Lower leg skin (tissue), 4 donors: ENCODE measurements at places on chromosomes 12 and 14.
A peak's percentile ranks its signal among the peaks of the same experiment; 100 is the strongest.

GRCh38 chr12:99920353-99920960 lies 64.3 kb downstream of the ANKS1B start:
- no peak for DNase-seq

DNA sequence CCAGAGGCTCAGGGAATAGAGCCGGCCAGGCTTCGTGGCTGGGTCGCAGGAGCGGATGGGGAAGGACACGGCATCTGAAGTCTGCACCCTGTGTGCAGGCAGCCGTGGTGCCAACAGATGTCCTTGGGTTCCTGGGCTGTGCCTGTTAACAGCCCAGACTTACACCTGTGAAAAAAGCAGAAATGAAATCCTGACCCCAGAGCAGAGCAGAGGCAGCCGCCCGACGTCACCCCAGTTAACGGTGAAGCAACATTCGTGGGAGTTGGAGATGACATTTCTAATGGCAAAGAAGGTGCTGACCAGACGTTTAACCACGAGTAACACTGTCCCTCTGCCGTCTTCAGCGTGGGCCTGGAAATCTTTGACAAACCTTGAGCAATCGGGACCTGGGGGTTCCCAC lies 200.3 kb upstream of the DIO3 start:
- DNase-seq, result no peak

GRCh38 chr12:108369736-108370396 lies 30.8 kb upstream of the CMKLR1 start:
- DNase-seq, result no peak

GRCh38 chr14:93744176-93744575 lies 44.1 kb downstream of the PRIMA1 start:
- no peak for DNase-seq

- DNase-seq, result peak; percentile 81
These were observed 830 bp upstream of the MIS18BP1 start for GRCh38 chr14:45253754-45254310.

DNA sequence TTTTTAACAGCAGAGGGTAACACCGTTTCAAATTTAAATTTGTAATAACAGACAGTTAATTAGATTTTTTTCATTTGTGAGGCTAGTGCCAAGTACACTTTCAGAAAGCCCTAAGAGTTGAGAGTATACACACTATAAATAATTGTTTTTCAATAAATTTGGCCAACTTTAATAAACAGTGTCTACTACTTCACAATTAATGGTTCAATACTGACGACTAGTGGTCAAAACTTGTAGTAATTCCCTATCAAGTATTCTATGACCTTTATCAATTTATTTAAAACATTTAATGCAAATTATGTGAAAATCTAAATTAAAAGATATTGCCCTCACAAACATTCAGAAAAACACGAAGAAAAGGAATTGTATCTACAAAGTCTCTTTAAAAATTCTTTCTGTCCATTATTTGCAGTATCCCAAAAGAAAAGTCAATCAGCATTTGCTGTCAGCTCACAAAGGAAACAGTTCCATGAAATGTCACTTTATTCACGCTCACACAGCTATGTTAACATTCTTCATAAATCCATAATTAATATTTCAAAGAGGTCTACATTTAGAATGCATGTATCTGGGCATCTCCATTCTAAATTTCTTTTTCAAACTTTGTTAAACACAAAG lies 91.2 kb downstream of the CEP128 start:
- DNase-seq, result no peak

DNA sequence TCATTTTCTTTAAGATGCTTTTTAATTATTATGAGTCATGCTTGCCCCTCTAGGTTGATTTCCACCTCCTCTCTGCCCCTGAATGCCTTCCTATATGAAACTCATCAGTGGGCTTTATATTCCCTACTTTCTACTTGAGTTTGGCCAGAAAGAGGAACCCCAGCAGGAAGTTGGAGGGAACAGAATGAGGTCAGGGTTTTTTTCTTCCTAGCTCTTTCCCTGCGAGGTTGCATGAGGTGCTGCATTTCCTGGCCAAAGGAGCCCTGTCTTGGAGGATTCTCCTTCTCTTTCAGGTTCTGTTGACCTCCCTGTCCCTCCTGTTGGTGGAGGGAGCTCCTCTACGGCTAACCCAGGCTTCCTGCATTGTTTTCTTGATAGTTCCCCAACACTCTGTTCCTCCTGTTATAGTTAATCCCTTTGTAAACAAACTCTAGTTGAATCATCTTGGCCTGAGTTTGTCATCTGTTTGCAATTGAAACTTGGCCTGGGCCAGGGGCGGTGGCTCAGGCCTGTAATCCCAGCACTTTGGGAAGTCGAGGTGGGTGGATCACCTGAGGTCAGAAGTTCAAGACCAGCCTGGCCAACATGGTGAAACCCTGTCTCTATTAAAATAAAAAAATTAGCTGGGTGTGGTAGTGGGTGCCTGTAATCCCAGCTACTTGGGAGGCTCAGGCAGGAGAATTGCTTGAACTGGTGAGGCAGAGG lies 15.3 kb upstream of the SPIC start:
- no peak for DNase-seq

DNA sequence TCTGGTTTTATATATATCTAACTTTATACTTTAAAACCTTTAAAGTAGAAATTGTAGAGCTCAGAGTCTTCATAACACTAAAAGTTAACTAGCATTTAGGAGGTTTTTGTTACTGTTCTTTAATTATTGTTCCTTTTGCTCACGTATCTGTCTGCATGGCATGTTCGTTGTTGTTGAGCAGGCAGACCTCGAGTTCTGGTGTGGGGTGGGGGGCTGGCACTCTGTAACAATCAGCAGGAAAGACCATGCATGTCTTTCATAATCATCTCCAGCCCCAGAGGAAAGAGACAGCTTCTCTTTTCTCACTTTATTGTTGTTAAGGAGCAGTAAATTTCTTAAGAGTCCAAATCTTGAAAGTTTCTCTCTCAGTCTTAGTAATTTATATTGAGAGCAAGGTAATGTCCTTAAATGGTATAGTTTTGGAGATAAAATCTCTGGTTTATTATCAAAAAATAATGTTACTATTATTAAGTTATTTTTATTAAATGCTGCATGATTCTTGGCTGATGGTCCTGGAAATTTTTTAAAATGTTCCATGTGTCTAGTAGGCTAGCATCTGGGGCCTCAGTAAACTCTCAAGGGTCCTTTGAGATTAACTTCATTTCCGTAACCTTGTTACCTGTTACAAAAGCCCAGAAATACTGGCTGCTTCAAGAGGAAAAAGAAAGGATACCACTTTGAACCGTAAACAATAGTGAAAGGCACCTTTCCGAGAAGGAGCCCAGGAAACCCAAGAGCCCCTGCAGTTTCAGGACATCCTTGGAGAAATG lies 30.3 kb downstream of the CKB start:
- no peak for DNase-seq

DNA sequence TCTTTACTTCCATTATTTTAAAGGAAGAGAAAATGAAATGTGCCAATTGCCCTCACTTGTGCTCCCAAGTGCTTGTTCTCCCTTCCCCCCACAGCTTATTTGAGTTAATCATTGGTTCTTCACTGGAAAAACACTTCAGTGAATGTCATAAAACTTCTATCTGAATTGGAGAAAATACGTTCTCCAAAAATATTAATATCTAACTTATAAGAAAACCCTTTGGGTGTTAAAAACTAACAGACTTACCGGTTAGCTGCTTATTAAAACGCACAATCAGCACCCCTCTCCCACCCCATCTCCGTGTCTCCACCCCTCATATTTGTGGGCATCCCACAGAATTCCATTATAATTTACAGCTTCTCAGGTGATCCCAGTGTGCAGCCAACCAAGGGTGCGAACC lies 31.7 kb downstream of the PLEKHA5 start:
- no peak for DNase-seq

DNA sequence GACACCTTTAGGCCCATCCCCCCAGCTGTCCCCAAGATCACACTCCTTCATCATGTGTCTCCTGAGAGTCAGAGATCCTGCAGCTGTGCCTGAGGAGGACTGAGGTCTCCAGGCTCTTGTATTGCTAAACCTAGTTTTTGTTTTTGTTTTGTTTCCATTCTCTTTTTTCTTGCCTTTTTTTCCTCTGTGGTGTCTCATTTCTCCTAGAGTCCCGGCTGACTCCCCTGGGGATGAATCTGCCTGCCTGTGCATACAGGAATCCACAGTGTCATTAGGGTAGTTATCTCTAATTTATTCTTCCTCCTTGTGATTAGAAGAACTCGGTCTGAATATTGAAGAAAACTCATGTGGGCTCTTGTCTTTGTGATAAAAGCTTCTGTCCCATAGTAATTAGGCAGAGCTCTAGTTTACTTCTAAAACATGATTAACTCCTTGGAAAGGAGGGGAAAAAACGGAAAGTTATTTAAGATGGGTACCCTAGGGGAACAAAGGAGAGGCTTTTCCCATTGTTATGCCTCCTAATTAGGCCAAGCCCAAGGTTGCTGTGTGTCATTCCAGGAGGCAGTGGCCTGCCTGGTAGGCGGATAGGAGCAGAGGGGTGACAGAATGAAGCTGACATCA lies 343.2 kb downstream of the ZFP36L1 start:
- no peak for DNase-seq

GRCh38 chr14:76537906-76538647 lies 162.1 kb downstream of the ESRRB start:
- DNase-seq, result no peak

DNA sequence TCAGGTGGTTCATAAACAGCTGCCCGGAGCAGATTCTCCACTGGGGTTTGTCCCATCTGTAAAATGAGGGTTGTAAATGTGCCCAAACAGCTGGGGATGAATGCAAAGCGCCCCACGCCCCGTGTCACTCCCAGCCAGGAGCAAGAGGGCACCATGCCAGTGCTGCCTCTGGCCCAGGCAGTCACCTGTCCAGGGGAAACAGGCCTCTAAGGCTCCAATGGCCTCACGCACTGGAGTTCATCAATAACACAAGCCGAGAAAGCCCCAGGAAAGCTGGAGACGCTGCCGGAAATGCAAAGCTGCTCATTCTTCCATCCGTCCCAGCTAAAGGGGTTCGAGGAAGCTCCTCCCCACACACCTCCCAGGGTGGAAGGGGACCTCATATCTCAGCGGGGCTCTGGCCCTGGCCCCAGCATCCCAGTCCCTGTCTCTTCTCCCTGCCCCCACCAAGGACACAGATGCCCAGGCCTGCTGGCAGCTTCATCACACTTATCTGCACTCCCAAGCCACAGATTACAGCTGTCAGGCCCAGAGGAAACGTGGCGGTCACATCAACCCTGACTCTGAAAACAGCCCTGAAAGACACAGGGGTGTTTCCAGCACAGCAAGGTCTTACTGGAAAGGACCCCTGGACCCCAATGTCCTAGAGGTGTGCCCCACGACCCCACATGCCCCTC lies 21.5 kb downstream of the SCARB1 start:
- DNase-seq, result no peak

- no peak for DNase-seq
These were observed 36.6 kb downstream of the MAX start for GRCh38 chr14:65065719-65066118.

DNA sequence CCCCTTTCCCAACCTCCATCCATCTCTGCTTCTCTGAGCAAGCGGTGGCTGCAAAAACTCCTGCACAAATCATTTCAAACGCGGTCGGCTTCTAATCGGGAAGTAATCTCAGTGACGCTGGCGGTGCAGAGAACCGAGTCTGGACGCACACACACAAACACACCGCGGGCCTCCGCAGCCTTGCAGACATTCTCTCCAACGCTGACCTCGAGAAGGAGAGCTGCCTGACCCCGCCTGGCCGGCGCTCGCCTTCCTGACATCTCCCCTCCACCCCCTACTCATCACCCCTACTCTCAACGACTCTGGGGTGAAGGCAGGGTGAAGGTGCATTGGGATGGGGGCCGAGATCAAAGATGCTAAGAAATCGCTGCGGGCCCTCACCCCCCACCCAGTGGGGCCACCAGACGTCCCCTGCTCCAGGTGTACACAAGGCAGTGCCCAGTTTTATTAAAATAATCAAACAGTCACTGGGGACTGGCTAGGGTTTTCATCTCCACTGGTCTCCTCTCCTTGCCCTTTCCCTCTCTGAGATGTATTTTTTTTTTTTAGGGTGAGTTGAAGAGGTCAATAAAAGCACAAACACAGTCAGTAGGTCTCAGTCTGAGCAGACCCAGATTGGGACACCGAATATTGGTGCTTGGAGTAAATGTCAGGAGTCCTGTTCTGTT lies 506 bp upstream of the TBX5 start:
- DNase-seq, result no peak

DNA sequence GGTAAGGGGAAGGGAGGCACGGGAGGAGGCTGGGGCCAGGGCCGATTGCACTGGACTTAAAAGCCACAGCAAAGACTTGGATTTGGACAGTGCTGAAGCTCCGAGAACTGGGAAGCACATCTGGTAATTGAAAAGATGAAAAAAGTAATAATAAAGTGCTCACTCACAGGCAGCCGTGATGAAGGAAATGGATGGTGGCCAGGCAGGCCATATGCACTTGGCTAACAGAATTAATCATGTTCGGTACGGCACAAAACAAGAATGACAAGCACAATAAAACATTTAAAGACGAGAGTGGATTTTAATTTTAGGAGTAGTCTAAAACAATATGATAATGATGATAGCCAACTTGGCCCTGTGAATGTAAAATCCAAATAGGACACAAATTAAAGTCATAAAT lies 154.3 kb downstream of the VRK1 start:
- DNase-seq, result no peak

DNA sequence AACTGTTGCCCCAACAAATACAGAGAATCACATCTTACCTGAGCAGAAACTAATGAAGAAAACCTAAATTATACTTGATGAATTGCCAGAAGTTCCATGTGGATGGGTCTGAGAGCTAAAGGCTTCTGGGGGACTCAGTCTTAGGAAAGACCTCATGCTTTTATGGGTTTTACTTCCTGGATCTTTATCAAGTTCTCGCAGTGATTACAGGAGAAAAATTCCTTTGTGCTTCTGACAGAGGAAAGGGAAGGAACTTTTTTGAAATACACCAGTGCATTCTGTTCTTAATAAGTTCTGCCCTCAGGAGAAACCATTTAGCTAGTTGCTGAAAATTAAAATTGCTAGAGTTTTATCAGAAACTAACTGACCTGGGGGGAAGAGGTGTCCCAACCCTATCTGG lies 203.9 kb upstream of the KITLG start:
- DNase-seq, result no peak
